GM04503 (cell line): ENCODE measurements at places on chromosomes 11 and 22.

DNA sequence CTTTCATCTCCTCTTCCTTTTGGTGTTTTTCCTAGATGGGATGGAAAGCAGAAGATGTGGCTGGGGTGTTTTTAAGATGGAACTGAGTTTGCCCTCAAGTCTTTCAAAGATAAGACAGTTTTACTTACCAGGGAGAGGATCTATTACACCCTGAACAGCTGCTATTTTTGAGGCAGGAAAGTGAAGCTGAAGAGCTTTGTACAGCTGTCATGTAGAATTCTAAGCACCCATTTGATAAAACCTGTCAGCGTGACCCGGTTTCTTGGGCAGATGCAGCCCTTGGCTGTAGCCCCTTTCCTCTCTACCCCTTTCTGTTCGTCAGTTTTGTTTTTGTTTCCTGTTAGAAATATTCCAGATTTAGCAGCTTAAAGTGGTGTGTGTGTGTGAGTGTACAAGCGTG, 35.2 kb downstream of the FAT3 start:
- no peak for DNase-seq

GRCh38 chr11:102047305-102047924, at the start of gene CFAP300:
Gene CFAP300, plus strand, starts transcription at chr11:102047437. Its CDS starts 34 bp downstream, at chr11:102047471.
- DNase-seq = peak; percentile 42

GRCh38 chr22:42807185-42807584, 49.9 kb downstream of the ARFGAP3 start:
- no peak for DNase-seq

DNA sequence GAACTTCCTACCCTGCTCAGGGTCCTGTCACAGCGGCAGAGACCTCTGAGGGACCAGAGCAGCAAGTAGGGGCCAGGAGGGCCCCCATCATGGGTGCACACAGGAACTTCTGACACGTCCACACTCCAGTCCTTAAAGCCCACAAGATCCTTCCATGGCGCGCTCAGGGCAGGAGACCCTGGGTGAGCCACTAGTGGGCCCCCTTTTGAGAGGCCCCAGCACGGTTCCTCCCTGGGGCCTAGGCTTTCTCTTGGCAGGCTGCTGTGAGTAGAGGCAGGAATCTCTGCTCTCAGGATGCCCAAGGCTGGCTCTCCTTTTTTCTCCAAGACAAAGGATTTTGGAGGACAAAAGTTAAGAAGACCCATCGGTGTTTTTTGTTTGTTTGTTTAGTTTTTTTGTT, 22.4 kb downstream of the RPS6KA4 start:
- DNase-seq = no peak

DNA sequence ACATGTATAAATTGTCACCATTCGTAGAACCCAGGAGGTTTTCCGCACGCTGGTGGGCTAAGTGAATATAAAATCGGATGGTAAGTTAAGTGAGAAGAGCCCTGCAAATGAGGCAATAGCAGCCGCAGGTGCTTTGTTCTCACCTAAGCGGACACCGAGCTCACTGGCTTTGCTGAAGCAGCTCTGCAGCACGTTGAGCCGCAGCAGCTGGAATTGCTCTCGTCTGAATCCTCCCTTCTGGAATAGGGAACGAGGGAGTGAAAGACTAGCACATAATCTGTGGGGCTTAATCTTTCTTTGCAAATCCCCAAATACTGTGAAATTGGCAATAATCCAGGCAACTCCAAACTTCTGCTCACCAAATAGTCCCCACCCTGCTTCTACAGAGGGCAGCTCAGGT, 488.1 kb downstream of the NTM start:
- DNase-seq = no peak

- DNase-seq = no peak
These were observed 136.5 kb downstream of the TRIM29 start for GRCh38 chr11:120001178-120002090.

DNA sequence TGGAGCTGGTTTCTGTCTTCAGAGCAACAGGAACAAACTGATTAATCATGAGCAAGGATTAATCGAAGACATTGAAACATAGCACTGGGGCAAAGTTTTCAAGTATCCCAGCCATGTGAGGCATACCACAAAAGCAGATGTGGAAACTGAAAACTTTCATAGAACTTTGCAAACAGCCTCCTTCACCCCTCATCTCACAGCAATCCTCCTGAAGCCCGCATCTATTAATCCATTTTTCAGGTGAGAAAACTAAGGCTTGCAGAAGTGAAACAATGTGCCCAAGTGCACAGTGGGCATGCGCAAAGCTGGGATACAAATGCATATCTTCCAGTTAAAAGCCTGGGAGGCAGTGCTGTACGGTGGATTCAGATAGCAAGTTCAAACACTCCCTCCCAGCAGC, 58.6 kb upstream of the HMGXB4 start:
- DNase-seq = no peak

- no peak for DNase-seq
These were observed 73.5 kb downstream of the KCNQ1 start for GRCh38 chr11:2518111-2518982.

GRCh38 chr11:92552942-92553341, 328.3 kb downstream of the FAT3 start:
- DNase-seq = no peak

- DNase-seq = no peak
These were observed 37.3 kb downstream of the SC5D start for GRCh38 chr11:121329781-121330395.

DNA sequence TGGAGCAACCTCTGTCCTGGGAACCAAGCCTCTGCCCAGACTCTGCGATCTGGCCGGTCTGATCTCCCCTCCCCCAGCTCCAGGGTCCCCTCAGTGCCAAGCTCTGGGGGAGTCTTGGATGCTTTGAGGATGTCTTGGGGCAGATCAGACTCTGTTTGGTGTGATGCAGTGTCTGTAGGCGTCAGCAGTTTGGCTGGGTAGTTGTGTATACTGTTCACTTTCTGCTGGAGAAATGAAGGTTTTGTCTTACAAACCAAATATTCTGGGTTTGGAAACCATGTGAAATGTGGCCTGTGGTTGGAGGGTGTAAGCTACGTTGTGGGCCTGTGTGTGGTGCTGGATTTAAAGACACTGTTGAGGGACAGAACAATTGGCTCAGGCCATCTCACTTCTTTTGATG, 4.6 kb downstream of the INSC start:
- no peak for DNase-seq

DNA sequence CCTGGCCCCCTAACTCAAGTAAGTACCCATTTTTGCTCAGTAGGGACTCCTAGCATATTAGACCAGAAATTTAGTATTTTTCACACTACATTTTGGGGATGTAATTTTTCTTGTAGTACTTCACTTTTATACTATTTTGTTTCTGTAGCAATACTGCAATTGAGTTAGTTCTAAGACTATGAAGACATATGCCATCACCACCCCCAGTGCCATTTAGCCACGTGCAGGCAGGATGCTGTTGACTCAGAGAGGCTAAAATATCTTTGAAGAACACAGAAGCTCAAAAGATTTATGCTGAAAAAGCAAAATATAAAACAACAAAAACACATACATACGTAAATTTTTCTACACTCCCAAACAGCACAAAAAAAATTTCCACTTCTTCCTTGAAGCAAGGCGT, 29.1 kb upstream of the DLAT start:
- no peak for DNase-seq

DNA sequence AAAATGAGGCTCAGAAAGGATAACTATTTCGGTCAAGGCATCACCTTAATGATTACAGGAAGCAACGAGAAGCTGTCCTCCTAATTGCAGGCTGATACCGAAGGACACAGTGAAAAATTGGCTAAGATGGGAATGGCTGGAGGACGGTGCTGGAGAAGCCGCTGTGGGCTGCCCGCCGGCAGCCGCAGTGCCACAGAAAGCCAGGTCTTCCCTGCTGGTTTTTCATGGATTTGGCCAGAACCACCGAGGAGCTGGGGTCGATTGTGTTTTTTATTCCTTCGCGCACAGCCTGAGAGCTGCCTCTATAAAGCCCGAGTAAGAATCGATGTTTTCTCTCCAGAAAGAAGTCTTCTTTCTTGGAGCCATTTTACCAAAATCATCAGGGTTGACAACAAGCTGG, 1484.2 kb downstream of the BRD1 start:
- no peak for DNase-seq

DNA sequence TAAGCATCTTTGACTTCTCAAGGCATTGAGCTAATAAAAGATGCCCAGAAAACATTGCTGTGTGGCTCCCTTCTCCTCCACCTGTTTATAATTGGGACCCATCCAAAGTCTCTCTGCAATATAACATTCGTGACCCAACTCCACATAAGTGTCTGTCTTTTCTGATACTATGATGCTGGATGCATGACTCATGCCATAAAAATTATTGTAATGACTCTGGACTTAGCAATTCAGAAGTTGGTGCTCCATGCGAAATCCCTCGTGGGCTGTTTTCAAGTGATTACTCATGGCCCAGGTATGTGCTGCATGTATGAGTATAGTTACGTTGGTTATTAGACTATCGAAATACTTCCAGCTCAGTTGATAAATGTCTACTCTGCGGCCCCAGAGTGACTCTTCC, 11.7 kb downstream of the FJX1 start:
- DNase-seq = peak; percentile 95

DNA sequence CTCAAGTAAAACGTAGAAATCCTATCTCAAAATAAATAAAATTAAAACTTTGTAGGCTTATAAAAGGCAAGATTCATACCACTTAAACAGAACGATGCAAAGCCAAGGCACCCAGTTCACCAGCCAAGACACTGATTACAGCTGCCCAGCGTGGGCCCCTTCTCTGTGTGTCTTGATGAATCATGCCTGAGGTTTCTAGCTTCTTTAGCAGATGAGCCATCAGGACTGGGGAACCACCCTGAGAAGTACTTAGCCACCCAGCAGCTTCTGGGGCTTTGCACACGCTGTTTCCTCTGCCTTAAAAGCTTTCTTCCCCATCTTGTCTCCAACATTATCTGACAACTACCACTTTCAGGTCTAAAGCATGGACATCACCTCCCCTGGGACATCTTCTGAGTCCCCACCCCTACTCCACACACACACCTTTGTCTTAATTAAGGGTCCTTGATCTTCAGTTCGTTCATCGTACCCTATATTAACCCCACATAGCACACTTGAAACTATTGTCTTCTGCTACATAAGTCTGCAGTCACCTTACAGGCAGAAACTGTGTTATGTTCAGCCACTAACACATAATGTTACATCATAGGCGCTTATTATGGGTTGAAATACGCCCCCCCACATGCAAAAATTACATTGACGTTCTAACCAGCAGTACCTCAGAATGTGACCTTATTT, 8.7 kb upstream of the LAYN start:
- DNase-seq = peak; percentile 69

DNA sequence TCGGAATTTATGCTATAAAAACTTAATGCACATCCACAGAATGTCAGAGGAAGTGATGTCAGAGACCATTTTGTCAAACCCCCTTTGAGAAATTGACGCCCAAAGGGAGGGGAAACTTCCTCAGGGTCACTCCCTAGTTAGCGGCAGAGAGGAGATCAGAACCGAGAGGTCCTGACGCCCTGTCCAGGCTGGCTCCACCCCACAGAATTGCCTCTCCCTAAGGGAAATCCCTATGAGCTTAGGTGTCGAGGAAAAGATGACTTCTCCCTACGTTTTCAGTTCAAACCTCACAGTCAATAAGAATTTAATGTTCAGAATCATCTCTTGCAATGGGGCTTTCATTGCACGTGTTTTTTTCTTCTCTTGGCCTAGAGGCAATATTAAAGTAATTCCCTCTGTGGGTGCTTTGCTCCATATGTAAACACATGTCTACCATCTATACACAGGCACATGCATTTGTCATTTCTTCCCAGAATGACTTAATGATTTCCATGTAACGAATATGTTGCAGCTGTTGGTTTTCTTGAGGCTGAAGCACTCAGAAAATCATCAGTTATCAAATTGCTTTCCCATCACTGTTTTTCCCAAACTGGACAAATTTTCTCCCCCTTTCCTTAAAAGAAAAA, 148.7 kb upstream of the TIMP3 start:
- DNase-seq = no peak

- no peak for DNase-seq
These were observed 470.1 kb upstream of the B3GAT1 start for GRCh38 chr11:134882141-134882540.

GRCh38 chr11:8239040-8239439, 24.6 kb downstream of the LMO1 start:
- no peak for DNase-seq

DNA sequence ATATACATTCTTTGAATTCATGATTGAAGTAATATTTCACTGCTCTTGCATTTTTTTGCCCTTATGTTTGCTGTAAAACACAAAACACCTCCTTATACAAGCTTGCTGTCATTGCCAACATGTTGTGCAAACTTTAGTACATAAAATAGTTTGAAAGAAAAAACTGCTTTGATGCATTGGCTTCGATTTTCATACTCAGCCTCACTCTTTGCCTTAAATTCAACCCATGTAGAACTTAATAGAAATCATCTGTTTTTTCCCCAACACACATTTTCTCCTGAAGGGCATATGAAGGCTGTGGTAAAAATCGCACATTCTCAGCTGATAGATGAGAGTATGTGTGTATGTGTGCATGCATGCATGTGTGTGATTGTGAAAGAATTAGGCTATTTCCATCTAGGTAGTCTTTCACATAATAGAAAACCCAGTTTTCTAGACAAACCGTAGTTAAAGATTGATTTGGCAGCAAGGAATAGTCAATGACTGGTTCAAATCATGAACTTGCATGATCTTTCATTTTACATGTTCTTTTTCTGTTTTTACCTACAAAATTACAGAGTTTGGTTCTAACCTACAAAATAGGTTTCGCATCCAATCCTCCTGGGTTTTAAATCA, 72.8 kb upstream of the MTMR2 start:
- no peak for DNase-seq

DNA sequence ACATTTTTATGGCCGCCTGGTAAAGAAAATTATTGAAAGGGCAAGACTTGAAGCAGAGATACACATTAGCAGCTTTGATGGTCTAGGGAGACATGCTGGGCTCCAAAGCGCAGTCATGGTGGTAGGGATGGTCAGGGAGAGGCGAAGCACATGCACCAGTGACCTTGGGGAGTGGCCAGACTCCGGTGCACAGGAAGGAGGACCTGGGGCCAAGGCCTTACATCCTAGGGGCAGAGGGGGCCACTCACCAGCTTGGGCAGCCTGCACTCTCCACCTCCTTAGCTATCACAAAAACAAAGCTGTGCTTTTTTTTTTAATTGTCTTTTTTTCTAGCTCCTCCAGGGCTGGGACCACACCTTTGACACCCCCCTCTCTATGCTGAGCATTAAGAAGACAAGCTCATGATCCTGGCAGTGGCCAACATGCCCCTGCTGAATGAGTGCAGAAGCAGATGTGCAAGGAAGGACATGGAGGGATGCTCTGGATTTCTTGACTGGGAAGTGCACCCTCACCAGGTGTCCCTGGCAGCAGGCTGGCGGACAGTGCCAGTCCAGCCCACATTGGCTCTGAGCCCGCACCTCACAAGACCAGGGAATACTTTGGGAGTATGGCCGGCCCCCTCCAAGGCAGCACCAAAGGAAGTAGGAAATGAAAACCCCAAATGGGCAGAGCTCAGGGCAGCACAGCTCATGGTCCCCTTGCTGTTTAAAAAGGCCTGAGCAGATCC, 619.9 kb downstream of the TBC1D22A start:
- DNase-seq = no peak

DNA sequence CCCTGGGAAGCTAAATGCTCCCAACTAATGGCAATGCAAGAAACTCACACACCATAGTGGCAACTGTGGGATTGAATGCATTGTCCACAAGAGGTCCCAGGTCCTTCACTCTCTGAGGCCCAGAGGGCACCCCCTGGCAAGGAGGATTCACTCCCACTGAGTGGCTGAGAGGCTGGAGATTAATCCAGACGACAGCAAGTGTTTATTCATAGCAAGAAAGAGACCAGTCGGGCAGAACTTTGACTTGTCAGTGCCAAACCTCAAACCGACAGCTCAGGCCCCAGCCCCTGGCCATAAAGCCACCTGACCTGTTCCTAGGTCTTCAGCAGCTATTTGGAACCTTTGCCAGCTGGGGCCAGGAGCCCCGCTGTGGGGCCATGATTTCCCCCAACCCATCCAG, 54.5 kb upstream of the MPEG1 start:
- DNase-seq = no peak
